Activated T-cell treated with anti-CD3 and anti-CD28 coated beads, Interleukin-2, amount 50 U/mL, for 4 hours (primary cell): ENCODE measurements at places on chromosomes 12 and 14. TPM values are rescaled to one million over a fixed set of nuclear protein-coding genes. Genes with fewer than 3 reads are reported as not detected.

The ZC3H10 gene
- 8.3 TPM for total RNA-seq

The PYM1 gene
- 24.9 TPM for total RNA-seq

The PRIMA1 gene
- not detected for total RNA-seq

DNA sequence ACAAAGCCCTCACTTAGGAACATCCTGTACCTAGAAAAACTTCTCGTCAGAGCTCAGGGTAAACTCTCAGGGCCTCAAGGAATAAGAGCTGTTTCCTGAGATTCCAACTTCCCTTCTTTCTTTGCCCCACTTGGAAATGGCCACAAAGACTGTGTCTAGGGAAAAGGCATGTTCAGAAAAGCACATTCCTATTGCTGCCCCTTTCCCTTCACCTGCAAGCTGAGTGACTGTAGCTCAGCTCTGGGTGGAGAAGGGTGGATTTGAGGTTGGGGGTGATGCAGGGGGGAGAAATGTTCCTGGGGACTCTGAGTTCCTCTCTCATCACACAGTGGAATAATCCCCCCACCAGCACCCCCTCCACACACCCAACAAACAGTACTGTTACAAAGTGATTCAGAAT, 6.8 kb downstream of the ENDOU start:
- DNase-seq = no peak

- no peak for DNase-seq
Observed at GRCh38 chr12:69097619-69098368, 141.6 kb upstream of the CPSF6 start.

GRCh38 chr12:89450907-89451306, 73.7 kb downstream of the GALNT4 start:
- no peak for DNase-seq

GRCh38 chr14:78509516-78509915, 339.3 kb downstream of the NRXN3 start:
- DNase-seq = no peak

DNA sequence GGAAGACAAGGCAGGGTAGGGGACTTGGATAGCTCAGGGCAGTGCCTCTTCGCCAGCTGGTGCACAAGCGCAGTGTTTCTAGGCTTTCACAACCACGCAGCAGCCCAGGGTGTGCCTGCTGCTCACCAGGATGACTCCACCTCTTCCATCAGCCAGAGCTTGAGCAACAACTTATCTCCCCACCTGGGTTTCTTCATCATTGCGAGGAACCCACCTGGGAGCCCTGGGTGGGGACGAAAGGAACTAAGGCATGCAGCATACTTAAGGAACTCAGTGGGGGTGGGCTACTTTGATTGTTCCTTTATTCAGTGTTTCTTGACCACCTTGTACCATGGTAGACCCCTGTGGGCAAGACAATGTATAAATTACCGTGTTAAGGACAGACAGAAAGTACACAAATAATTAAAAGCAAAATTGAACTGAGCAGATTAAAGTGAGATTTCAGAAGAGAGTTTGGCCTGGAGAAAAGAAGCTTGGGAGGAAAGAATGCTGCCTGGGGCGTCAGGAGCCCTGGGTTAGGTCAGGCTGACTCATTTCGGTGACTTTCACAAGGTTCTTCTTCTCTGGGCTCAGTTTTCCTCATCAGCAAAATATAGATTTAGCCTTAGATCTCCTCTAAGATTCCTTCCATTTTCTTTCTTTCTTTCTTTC, 22.9 kb downstream of the KRT18 start:
- DNase-seq = no peak

GRCh38 chr14:39967885-39968284, 535.7 kb upstream of the FBXO33 start:
- DNase-seq = no peak

GRCh38 chr12:75909714-75910656, 121.6 kb downstream of the PHLDA1 start:
- no peak for DNase-seq
